ENCODE measurements at places on chromosomes 3 and 15.

DNA sequence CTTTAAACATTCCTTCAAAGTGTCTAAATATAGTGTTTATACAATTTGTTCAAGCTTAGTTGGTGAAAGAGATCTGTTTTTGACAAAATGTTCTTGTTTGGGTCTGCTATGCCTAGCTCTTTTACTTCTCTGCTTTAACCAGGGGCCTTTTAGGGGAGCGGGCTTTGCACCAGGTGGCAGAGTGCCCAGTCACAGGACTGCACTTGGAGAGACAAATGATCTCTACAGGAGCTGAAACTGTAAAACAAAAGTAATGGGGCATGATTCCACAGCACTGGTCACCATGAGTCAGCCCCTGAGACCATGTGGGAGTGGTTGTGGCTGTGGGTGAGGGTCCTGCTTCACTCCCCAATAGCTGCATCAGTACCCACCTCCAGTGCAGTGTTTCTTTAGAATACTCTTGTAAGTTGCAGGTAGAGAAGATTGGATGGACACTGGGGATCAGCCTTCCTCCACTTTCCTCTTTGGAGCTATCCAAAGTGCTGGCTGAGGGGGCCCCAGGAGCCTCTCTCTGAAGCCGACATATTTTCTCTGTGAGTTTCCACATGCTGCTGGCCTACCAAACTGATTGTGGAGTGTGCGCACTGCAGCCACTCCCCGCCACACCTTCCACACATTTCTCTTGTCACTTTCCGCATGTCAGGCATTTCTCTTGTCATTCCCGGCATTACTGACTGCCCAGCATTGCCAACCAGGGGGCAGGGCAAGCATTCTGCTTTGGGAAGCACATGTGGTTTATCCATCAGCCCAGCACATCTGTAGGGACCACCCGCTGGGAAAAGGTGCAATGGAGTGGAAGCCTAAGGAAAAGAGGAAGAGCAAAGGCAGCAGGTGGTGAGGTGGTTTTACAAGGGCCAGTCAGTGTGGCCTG lies 110.0 kb downstream of the EPHB1 start:
- DNase-seq = no peak

- DNase-seq = no peak
Measured at GRCh38 chr3:158839966-158840365, 38.1 kb downstream of the MFSD1 start.

GRCh38 chr15:33204926-33205325 lies 10.4 kb upstream of the FMN1 start:
- DNase-seq = no peak

- DNase-seq = no peak
Measured at GRCh38 chr3:113946831-113947230, 982 bp upstream of the ZDHHC23 start.

DNA sequence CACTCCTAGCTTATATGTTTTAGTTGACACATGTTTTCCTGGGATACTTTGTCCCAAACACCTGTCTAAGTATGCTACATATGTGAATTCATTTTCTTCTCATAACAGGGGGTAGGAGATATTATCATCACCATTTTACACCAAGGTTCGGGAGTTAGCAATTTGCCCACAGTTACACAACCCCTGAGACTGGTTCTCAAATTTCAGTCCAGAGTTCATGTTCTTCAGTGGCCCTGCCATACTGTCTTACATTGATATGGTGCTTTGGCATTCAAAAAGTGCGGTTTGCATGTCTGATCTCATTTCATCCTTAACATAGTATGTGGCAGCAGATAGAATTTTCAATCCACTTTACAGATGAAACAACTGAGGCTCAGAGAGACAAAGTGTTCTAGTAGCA lies 38.4 kb downstream of the ROBO2 start:
- no peak for DNase-seq

GRCh38 chr3:66625505-66626216 lies 124.8 kb upstream of the LRIG1 start:
- DNase-seq = no peak

DNA sequence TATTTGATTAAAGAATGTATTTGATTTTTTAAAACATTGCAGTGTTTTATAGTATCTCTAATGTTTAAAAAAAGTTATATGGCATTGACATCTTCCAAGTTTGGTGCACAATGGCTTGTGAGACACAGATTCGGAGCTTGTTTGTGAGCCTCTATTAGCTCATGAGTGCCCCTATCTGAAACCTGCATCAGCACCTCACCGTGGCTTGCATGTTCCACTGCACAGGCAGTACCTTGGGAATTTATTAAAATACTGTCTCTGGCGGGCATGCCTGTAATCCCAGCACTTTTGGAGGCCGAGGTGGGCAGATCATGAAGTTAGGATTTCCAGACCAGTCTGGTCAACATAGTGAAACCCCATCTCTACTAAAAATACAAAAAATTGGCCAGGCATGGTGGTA lies 6.8 kb upstream of the RTP2 start:
- no peak for DNase-seq

GRCh38 chr15:37019479-37020433 lies 80.6 kb downstream of the MEIS2 start:
- DNase-seq = no peak

DNA sequence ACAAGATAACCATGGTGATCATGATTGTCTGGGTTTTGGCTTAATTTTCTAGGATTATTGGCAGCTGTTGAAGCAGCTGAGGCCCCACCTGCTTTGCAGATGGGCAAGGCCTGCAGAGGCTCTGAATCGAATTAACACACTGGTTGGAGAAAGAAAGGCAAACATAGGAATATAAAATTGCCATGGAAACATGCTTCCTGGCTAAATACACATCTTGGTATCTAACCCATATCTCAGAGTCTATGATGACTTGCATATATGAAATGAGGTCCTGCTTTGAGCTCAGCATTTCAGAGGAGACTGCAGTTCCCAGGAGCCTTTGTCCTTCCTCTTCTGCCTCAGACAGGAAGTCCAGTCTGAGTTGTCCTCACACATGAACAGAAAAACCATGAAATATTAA lies 24.3 kb upstream of the SV2B start:
- no peak for DNase-seq

DNA sequence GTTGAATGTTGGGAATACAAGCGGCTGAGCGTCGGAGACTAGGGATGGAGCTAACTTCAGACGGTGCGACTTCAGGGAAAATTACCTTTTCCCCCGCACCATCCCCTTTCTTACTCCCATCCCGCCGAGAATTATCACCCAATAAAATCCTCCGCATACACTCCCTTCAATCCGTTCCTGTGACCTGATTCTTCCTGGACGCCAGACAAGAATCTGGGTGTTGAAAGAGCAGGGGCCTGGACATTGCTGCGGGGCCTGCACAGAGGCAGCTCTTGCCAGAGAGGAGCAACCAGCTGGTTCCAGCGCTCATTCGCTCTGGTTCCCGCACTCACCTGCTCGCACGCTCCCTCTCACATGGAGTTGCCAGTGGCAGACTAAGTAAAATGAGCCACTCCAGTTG lies 241.9 kb downstream of the ALCAM start:
- DNase-seq = no peak

DNA sequence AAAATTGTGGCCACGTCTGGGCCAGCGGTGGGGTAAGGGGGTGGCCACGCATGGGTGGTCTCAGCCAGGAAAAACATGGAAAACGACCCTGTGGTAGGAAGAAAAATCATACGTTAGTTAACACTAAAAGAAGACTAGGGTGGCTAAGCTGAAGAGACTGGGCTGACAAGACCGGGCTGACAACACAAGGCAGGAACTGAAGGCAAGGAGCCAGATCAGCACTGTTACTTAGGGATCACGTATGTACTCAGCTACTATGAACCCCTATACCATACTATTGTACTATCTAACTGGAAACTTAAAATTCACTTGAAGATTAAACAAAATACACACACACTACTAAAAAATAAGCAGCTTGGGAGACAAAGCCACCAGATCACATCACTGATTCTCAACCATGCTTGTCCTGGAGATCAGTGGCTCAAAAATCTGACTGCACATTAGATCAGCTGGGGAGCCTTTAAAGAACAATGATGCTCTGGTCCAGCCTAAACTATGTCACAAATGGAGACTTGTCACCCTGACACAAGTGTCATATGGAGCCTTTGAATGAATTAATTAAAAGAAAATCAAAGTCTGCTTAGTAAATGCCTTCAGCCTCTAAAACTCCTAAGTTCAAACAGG lies 442.2 kb downstream of the SHQ1 start:
- no peak for DNase-seq

DNA sequence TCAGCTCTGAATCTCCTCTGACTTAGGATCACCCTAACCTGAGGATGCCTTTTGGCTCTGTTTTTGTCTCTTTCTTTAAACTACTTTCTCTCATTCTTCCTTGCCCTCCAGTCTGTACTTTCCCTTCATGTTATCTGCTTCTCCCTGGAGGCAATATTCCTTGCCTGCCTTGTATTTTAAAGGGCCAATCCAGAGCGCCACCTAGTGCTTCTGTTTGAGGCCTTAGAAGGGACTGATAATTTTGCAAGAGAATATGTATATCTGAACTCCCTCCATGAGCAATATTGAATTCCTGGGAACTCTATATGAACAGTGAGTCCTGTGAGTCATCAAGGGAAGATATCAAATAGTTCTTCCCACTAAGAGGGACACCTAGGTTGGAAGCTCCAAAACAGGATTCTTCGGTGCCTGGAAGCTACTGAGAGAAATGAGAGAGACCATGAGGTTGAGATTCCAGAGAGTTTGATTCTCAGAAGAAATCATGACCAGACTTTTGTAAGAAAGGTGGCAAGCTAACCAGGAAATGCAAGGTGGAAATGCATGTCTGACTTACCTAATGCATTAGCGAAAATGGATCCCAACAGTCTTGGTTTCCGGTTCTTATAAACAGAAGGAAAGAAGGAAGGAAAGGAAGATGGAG lies 203.8 kb upstream of the CD96 start:
- DNase-seq = peak; percentile 35

DNA sequence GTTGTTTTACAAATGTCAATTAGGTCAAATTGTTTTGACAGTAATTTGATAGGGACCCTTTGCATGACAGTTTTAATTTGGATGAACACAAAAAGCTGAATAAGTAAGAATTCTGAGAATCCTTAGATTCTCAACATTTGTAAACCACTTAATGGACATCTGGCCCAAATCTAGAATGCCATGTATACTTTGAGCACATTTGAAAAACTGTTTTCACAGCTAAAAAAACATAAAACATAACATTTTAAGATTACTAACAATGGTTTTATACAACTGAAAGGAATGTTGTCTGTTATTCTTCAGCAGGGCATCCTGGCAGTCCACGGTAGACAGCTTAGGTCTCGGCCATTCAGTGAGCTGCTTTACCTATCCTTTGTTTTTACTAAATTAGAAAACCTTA lies 34.5 kb upstream of the TM2D3 start:
- DNase-seq = no peak
